Cortex of kidney (tissue), 1 donor: ENCODE measurements at places on chromosomes 7 and 10.

- DNase-seq, result no peak
Observed at GRCh38 chr7:35365523-35365922, 111.6 kb upstream of the TBX20 start.

- DNase-seq, result no peak
Observed at GRCh38 chr10:33939892-33940291, 605.4 kb upstream of the NRP1 start.

- DNase-seq, result no peak
Observed at GRCh38 chr7:110891197-110891596, 199.7 kb upstream of the LRRN3 start.

DNA sequence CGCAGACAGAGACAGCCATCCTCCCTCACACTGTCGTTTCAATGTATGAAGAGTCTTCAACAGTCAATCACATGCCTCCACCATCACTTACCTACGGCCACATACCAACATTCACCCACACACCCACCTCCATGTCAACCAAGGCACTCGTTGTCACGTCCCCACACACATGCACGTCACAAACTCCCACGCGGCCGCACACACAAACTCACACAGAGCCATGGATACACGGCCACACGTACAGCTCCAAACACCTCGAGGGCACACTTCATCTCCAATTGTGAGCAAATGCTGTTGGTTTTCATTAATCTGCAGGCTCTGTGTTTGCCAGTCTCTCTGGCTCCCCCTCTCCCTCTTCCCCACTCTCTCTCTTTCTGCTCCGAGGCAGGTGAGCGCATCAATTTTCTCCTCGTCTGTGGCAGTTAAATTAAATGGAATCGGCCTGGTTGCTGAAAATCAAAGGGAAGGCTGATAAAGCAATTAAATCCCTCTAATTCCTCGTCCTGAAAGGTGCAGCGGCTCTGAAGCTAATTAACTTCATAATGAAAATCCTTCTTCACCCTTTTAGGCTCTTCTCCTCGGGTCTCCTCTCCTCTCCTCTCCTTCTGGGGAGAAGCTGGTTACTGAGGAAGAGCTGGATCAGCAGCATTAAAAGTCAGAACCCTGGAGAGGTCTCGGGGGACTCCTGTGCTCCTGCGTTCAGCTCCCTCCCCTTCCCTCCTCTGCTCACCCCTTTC, 53.8 kb upstream of the SLF2 start:
- no peak for DNase-seq

- DNase-seq, result no peak
Observed at GRCh38 chr7:136050462-136050847, 73.3 kb upstream of the MTPN start.

GRCh38 chr7:65979583-65980477, 2.2 kb downstream of the GUSB start:
- DNase-seq, result no peak

GRCh38 chr10:133373174-133374090, at the start of gene ECHS1:
TSS of gene ECHS1 (minus strand) at chr10:133373354. CDS start at chr10:133373333, 21 bp downstream.
- no peak for DNase-seq

DNA sequence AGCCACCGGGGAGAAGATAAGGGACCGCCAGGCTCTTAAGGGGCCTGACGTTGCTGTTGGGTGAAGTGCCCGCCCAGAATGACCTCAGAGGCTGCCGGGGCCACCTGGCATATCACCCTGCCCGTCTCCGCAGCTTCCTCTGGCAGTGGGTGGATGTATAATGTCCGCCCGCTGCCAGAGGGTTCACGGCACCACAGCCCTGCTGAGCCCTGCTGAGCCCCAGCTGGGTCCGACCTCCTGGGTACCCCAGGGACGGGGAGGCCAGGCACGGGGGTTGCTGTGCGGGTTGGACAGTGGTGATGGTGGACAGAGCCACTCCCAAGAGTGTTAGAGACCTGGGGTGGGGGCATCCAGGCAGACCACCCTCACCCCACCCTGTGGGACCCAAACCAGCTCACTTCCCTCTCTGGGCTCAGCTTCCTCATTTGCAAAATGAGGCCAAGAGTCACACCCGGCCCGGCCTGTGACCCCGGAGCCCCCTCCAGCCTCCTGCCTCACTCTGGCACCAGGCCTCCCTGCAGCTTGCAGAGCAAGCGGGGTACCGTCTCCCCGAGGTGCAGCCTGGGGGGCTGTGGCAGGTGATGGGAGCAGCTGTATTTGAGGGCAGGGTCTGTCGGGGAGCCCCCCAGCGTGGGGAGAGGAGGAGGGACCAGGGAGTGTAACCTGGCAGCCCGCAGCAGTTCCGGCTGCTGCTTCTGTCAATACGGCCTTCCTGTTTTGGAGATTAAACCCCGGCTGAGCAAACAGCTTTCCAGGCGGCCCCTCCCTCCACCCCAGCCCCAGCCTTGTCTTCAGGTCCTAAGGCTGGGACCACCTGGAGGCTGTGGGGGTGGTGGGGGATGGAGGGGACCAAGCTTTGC, 8.4 kb upstream of the LFNG start:
- DNase-seq, result no peak

- DNase-seq, result no peak
Observed at GRCh38 chr7:91276909-91277308, 12.7 kb downstream of the FZD1 start.

DNA sequence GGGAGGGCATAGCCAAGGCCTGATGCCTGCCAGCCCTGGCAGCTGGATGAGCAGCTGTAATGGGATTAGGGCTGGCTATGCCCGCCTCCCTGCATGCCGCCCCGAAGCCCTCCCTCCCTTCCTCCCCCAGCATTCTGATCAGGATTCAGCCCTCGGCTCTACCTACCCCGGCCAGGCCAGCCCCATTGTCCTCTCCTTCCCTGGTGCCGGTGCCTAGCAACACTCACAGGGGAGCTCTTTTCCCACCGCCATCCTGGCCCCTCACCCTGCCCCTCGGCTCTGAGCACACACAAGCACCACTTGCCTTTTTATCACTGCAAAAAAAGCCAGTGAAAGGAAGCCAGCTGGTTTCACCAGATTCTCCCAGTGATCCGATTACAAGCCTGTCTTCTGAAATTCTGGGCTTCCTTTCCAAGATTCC, 9.0 kb upstream of the ADCYAP1R1 start:
- DNase-seq, result no peak
